Effector memory CD4-positive, alpha-beta T cell (primary cell): ENCODE measurements at places on chromosomes 2 and 18.
A peak's percentile ranks its signal among the peaks of the same experiment; 100 is the strongest.

DNA sequence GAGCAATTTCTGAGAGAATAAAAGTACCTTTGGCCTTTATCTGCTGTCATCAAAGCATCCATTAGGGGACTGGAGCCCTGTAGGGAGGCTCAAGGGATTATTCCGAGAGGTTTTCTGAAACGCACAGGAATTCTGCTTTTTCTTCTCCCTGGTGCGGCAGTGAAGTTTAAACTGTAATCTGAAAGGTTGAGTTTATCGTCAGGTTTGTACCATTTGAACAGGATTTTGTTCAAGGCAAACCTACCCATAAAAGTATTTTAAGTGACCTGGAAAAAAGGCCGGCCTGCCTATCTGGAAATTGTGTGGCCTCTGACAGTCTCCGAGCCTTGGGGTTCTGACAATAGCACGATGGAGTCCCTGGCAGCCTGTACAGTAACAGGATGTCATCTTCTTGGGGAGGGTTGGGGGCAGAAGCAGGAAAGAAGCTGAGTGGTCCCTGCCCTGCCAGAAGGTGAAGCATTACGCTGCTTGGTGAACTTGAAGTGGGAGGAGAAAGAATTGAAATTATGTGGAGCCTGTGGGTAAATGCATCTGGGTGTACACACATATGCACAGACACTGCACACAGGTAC is 272.0 kb downstream of the CYRIA start:
- no peak overlapping the region for H3K4me3 ChIP-seq
- no peaks in the 10 kb centered on the region for H3K36me3 ChIP-seq
- no peak for DNase-seq

GRCh38 chr2:74414881-74415761 is 6.3 kb downstream of the C2orf81 start:
- peaks cover 3% of the 10 kb centered on the region for H3K27me3 ChIP-seq
- peaks cover 14% of the 10 kb centered on the region for H3K4me1 ChIP-seq
- no peaks in the 10 kb centered on the region for H3K36me3 ChIP-seq
- no peak overlapping the region for H3K27ac ChIP-seq
- peak overlapping the region; percentile 41 for H3K4me3 ChIP-seq
- DNase-seq, result no peak

DNA sequence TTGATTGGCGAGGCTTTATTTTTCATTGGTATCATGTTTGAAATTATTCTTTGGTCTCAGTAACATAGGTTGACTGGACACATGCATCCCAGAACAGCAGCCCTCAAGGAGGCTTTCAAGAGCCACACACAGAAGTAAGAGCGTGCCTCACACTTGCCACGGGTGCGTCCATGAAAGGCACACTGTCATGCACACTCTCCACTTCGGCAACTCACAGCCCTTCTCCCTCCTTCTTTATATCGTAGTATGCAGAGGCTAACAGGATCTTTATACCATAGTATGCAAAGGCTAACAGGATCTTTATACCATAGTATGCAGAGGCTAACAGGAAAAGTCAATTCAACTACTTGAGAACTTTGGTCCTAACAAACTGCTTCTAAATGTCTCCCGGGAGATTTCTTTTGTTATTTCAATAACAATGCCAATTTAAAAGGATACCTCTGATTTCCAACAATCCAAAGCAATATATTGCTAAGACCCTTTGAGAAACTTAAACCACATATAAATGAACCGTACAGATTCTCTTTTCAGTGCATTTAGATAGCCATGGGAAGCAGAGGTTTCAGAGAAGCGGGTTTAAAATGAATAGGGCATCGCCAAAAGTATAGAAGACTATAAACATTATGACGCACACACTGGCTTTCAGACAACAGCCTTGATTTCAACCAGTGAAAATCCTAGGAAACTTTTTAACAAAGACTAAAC is 26.5 kb upstream of the ZNF516 start:
- no peak overlapping the region for H3K4me3 ChIP-seq
- DNase-seq, result no peak
- no peaks in the 10 kb centered on the region for H3K27me3 ChIP-seq

GRCh38 chr2:223107825-223108224 is 55.8 kb downstream of the KCNE4 start:
- no peaks in the 10 kb centered on the region for H3K27me3 ChIP-seq
- H3K27ac ChIP-seq, result no peak overlapping the region
- no peaks in the 10 kb centered on the region for H3K36me3 ChIP-seq
- no peaks in the 10 kb centered on the region for H3K4me1 ChIP-seq
- H3K4me3 ChIP-seq, result no peak overlapping the region
- no peak for DNase-seq

DNA sequence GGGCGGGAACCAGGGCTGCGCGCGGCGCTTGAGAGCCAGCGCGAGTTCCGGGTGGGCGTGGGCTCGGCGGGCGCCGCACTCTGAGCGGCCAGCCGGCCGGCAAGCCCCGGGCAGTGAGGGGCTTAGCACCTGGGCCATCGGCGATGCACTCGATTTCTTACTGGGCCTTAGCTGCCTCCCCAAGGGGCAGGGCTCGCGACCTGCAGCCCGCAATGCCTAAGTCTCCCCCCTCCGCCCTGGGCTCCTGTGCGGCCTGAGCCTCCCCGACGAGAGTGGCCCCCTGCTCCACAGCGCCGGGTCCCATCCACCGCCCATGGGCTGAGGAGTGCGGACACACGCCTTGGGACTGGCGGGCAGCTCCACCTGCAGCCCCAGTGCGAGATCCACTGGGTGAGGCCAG is 36.5 kb upstream of the MAP2 start:
- no peaks in the 10 kb centered on the region for H3K27me3 ChIP-seq
- no peak for DNase-seq
- no peak overlapping the region for H3K4me3 ChIP-seq

DNA sequence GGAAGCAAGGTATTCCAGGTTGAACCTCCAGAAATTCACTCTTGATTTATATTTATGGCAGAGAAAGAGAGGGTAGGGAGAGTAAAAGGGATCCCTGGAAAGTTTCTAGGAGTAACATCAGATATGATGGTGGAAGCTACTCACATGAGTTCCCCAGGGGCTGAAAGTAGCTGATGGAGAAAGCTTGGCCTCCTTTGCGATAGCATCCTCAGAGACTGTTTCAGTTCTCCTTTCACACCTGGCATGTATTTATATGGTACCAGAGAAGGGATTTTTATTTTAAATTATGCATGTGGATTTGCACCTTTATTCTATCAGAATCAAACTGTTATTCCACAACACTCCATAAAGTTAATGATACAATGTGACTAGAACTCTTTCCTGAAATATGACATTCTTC is 126.3 kb upstream of the OSR1 start:
- DNase-seq, result no peak
- H3K27ac ChIP-seq, result no peak overlapping the region
- no peaks in the 10 kb centered on the region for H3K36me3 ChIP-seq
- no peak overlapping the region for H3K4me3 ChIP-seq

- no peak for DNase-seq
- H3K27me3 ChIP-seq, result peaks cover 2% of the 10 kb centered on the region
- no peak overlapping the region for H3K27ac ChIP-seq
- H3K4me1 ChIP-seq, result no peaks in the 10 kb centered on the region
- no peak overlapping the region for H3K4me3 ChIP-seq
Observed at GRCh38 chr2:18379870-18380269, 180.6 kb downstream of the RDH14 start.

DNA sequence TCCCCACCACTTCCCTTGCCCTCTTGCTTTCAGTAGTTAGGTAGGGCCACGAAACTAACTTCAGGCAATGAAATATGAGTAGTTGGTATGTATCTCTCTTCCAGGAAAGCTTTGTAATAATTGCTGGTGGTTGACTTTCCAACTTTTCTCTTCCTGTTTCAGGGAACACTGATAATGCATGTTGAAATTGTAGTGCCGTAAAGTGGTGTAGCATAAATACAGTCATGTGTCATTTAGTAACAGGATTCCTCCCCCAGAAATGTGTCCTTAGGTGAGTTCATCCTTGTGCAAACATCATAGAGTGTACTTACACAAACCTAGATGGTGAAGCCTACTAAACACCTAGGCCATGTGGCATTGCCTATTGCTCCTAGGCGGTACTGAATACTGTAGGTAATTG is 429.2 kb downstream of the PID1 start:
- no peaks in the 10 kb centered on the region for H3K36me3 ChIP-seq
- H3K27me3 ChIP-seq, result no peaks in the 10 kb centered on the region
- no peaks in the 10 kb centered on the region for H3K4me1 ChIP-seq
- no peak for DNase-seq
- H3K4me3 ChIP-seq, result no peak overlapping the region
- H3K27ac ChIP-seq, result no peak overlapping the region

DNA sequence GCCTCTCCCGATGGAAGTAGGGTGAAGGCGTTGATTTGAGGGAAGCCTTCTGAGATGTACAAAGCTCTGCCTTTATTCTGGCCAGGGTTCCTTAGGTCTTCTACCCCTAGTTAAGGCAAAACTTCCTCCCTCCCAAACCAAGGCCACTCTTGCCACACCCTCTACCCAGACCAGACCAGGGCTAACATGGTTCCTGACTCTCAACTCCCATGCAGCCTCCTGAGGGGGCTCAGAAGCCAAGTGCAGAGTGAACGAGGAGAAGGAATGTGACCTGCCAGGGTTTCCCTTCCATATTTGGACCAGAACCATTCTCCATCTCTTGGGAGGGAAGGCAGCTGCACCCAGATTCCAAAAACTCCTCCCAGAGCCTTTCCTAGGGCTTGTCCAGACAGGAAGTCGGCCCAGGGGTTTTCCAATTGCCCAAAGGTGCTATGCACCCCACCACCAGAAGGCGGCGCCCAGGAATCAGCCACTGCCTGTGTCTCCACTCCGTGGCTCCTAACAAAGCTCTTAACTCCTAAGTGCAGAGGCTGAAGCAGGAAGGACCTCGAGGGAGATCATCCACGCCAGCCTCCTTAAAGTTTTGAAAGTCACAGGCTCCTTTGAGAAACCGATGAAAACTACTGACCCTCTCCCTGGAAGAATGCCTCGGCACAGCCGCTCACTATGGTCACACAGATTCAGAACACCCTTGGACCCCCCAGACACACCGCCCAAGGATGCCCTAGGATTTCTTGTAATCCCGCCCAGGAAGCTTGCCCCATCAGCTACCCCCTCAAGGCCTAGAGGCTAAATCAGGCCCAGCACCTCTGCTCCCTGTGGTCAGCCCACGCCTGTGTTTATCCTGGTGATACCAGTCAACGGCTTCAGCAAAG is 157.8 kb downstream of the SMAD2 start:
- no peak overlapping the region for H3K27ac ChIP-seq
- H3K36me3 ChIP-seq, result no peaks in the 10 kb centered on the region
- H3K27me3 ChIP-seq, result no peaks in the 10 kb centered on the region
- no peaks in the 10 kb centered on the region for H3K4me1 ChIP-seq
- H3K4me3 ChIP-seq, result no peak overlapping the region
- DNase-seq, result peak; percentile 25

DNA sequence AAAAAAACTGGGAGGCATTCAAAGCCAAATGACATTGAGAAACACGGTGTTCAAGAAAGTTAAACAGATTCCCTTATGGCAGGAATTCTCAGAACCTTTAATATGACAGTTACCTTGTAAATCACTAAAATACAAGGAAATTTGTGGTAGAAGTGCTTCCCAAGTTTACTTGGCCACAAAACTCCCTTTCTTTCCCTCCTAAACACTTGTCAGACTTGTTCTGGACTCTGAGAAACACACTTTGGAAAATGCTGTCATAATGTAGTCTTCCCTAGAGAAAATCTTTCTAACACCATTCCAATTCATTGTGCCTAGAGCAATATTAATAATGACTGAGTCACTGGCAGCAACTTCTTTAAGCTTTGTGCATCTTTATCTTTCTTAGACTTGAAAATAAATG is 140.4 kb downstream of the ANKRD44 start:
- peaks cover 15% of the 10 kb centered on the region for H3K4me1 ChIP-seq
- H3K27me3 ChIP-seq, result no peaks in the 10 kb centered on the region
- H3K4me3 ChIP-seq, result no peak overlapping the region
- DNase-seq, result no peak

- H3K27me3 ChIP-seq, result no peaks in the 10 kb centered on the region
- H3K4me1 ChIP-seq, result no peaks in the 10 kb centered on the region
Observed at GRCh38 chr2:62229082-62229605, 33.2 kb downstream of the B3GNT2 start.

- no peaks in the 10 kb centered on the region for H3K4me1 ChIP-seq
- H3K27ac ChIP-seq, result no peak overlapping the region
- no peaks in the 10 kb centered on the region for H3K27me3 ChIP-seq
- H3K36me3 ChIP-seq, result no peaks in the 10 kb centered on the region
- H3K4me3 ChIP-seq, result no peak overlapping the region
- DNase-seq, result no peak
Observed at GRCh38 chr2:36680012-36680411, 16.5 kb upstream of the VIT start.
